ENCODE measurements at places on chromosomes 1 and 21. TPM values are rescaled to one million over a fixed set of nuclear protein-coding genes. Genes with fewer than 3 reads are reported as not detected.
A peak's percentile ranks its signal among the peaks of the same experiment; 100 is the strongest.

- DNase-seq: no peak
Observed at GRCh38 chr1:53461323-53462044, 2.3 kb downstream of the DMRTB1 start.

DNA sequence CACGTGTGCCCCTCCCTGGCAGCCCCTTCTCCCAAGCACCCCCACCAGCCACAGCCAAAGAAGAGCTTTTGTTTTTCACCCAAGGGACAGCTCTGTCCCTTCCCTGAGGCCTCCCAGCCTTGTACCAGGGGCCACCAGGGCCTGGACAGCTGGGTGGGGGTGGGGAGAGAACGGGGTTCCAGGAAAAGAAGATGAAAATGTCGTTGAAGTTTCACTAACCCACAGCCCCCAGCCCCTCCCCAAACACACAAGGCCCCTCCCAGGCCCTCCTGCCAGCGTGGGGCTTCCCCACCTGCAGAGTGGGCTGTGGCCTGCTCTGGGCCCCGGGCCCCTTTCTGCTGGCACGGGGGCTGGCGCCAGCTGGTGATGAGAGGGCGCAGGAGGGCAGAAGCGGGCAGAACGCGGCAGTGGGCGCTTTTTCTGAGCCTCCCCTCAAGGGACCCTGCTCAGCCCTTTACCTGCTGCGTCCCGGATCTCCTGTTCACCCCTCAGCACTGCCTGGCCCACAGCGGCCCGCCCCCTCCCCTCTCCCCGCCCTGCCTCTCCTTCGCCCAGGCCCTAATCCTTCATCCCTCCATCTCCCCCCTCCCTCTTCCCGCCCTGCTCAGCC lies 5.5 kb upstream of the ANKRD65 start:
- no peak for DNase-seq

DNA sequence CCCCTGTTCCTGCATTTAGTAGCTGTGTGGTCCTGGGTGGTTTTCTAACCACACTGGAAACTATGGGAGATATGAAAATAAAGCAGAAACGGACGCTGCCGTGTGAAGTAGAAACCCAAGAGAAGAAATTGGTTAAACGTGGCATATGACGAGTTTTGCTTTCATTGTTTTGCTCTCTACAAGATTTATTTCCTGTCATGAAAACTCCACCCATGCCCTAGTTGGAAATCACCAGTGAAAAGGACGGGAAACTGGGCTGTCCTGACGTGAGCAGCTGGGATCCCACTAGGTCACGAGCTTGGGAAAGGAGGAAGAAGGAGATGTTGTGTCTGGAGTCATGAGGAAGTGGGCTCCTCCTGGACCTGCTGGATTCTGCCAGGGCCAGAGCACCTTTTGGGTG lies 120.8 kb upstream of the GADD45A start:
- DNase-seq: no peak

DNA sequence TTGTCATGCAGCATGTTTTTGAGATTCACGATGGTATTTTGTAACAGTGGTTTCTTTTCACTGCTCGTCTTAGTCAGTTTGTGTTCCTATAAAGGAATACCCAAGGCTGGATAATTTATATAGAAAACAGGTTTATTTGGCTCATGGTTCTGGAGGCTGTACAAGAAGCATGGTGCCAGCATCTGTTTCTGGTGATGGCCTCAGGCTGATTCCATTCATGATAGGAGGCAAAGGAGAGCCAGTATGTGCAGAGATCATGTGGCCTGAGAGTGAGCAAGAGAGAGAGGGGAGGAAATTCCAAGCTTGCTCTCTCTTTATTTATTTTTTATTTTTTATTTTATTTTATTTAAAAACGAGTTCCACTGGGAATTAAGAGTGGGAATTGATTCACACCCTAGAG lies 2.0 kb upstream of the C21orf91 start:
- DNase-seq: no peak

Gene S100A6
- 1,659 TPM for total RNA-seq

DNA sequence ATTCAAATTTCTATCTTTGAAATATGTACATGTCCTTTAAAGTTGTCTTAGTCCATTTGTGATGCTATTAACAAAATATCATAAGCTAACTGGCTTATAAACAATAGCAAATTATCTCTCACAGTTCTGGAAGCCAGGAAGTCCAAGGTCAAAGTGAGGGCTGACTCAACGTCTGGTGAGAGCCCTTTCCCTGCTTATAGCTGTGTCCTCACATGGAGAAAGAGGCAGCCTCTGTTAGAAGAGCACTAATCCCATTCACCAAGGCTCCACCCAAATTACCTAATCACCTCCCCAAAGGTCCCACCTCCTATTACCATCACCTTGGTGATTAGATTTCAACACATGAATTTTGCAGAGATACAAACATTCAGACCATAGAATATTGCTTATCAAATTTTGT lies 450.1 kb upstream of the BEND5 start:
- DNase-seq: no peak

Gene FLG2
- total RNA-seq: not detected

DNA sequence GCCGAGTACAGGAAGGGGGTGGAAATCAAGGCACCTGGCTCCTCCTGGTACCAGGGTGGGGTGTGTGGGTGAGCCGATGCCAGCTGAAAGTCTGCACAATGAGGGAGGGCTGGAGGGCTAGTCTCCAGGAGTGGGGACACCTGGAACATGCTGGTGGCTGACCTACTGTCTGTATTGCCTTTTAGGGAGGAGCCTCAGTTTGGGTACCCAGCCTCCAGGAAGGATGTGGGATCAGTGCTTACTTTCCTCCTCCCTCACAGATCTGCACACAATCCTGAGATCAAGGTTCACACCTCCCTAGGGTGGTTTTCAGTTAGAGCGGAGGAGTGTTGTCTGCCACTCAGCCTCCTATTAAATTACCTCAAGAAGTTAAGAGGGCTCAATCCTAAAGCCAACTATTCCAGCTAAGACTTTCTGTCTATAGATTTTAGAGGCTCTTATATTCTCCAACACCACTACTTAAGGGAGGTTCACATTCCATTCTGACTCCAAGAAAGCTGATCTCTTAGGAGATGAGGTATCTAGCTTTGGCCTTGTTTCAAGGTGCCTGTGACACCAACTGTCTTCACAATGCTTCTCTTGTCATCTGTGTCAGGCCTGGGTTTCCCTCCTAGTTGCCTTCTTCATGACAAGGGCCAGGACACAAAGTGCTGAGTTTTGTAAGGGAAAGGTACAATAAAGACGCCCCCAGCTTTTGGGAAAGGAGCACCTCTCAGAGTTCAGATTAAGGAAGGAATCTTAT lies 15.7 kb downstream of the SSR2 start:
- DNase-seq: peak; percentile 67

Gene ASTN1
- 2.2 TPM for total RNA-seq

DNA sequence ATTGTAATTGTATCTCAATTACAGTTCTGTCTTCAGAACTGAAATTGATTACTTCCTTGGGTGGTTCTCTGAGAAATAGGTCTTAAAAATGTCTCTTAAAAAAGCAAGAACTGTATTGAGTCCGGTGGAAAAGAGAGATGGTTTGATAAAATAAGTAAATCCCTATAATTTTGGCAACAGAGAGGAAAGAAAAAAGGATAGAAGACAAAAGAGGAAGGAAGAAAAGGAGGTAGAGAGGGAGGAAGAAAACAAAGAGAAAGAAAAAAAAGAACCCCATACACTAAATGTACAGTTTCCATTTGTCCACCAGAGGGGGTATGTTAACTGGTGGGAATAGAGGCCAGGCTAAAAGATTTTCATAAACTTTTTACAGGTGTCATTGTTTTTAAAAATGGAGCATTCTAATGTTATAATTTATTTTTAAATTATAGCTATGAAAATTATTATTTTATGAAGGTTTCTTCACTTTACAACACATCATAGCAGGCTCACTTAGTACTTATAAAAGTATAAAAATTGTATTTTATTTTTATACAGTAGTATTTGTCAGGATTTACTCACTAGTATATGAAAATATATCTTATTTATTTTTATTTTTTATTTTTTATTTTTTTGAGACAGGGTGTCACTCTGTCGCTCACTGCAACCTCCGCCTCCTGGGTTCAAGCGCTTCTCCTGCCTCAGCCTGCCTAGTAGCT lies 2.1 kb upstream of the UBE2T start:
- no peak for DNase-seq

DNA sequence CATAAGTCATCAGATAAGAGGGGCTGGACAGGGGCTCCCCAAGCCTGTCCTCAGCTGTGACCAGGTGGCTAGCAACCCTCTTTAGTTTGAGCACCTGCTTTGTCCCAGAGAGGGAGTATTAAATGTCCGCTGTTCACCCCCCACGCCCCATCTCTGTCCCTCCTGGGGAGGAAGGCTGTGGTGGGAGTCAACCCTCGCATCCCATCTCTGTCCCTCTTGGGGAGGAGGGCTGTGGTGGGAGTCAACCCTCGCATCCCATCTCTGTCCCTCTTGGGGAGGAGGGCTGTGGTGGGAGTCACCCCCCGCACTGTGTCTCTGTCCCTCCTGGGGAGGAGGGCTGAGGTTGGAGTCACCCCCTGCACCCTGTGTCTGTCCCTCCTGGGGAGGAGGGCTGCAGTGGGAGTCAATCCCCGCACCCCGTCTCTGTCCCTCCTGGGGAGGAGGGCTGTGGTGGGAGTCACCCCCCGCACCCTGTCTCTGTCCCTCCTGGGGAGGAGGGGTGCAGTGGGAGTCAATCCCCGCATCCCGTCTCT lies 72.6 kb upstream of the ABCG1 start:
- no peak for DNase-seq

Gene PSMB4
- total RNA-seq: 154 TPM

GRCh38 chr21:36097427-36098181 lies 27.8 kb downstream of the CBR1 start:
- no peak for DNase-seq

- DNase-seq: no peak
Observed at GRCh38 chr1:43288058-43288784, 2.8 kb upstream of the C1orf210 start.

DNA sequence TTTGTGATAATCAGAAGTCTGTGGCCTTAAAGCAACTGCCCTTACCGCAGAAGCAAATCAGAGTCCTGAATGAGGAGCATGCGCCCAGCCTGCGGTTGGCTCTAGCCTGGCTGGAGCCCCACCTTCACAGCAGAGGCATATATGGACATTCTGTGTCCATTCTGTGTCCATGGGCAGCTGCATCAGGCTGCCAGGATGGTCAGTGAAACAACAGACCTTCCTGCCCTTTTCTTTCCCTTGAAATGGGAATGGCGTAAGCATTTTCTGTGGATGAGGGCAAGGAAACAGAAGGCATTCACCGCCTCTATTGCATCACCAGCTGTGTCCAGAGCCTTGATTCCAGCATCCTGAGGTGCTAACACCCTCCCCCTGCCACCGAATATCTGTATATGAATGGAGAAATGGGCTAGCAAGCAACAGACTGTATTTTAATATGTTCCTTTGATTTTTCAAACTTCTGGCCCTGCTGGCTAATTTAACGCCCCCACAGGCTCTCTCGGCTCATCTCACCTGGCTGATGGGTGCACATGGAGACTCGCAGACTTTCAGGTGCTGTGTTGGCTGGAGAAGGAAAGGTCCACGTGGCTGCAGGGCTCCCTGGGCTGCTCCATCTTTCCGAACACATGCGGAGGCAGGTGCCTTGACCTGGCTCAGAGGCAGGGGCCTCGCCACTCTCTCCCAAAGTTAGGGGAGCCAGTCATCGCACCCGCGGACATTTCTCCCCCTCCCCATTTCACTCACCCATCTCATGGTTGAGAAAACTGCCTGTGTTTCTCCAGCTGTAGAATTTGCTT lies 159.2 kb downstream of the GALNT2 start:
- DNase-seq: no peak

Gene MATN1
- total RNA-seq: not detected

Gene AKNAD1
- total RNA-seq: not detected

All from mucosa of descending colon (tissue), 3 donors.